ENCODE measurements at places on chromosomes 16 and 17. TPM values are rescaled to one million over a fixed set of nuclear protein-coding genes. Genes with fewer than 3 reads are reported as not detected.

GRCh38 chr17:78271419-78272170 is 40.2 kb downstream of the TMEM235 start:
- no peak for DNase-seq

- no peak for DNase-seq
Observed at GRCh38 chr16:82481455-82481854, 145.3 kb upstream of the CDH13 start.

The RDM1 gene
- not detected for total RNA-seq

DNA sequence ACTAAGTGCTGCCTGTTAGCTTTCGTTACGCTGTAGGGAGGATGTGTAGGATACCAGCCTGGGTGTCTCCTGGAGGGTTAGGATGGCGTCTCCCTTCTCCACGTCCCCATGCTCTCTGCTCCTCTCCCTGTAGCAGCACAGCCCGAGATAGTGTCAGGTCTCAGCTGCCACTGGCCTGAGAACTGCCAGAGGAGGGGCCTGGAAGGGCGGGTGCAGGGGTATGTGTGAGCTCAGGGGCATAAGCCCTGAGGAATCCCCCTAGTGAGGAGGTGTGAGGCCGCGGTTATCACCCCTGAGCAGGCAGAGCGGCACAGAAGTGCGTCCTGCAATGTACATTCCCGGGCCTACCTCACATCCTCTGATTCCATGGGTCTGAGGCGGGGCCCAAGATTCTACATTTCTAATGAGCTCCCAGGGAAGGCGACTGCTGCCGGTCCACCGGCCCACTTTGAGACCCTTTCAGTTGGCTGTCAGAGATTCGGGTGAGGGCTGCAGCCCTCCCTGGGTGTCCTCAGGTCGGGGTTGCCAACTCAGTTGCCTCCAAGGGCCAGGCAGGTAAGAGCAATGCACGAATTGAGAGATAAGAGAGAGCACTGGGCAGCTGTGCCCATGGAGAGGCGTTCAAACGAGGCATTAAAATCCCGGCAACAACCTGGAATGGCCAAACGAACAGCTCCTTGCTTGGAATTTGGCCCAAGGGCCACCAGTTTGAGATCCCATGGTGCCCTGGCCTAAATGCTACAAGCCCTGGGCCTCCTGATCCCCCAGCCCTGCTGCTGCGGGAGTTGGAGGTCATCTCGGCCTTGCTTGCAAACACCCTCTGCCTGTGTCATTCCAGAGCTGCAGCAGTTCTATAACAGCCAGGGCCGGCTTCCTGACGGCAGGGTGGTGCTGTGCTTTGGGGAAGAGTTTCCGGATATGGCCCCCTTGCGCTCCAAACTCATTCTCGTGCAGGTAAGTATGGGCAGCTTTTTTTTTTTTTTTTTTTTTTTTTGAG is 20.6 kb downstream of the IRF8 start:
- no peak for DNase-seq

- no peak for DNase-seq
Observed at GRCh38 chr17:60862482-60862881, 184.8 kb downstream of the BCAS3 start.

DNA sequence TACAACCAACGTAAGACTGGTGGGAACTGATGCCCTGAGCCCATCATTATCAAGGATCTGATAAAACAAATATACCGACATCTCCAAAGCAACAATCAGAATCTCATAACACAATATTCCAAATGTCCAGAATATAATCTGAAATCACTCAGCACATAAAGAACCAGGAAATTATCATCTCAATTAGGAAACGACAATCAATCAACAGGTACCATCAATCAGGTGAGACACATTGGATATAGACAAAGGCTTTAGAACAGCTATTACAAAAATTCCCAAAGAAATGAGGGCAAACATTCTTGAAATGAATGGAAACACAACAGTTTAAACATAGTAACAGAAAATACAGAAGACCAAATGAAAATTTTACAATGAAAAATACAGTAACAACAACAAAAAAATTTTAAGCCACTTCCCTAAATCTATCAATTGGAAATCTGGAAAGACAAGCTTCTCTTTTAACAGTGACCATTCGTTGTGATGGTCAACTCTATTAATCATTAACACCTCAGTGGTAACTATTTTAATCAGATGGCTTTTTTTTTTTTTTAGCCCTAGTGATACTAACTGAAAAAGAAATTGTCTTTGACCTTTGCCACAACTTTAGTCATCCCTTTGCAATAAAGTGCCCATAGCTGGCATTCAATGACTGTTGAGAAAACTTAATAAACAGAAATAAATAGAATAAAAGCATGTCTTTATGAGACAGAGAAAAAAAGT is 70.4 kb downstream of the USP32 start:
- DNase-seq, result no peak

DNA sequence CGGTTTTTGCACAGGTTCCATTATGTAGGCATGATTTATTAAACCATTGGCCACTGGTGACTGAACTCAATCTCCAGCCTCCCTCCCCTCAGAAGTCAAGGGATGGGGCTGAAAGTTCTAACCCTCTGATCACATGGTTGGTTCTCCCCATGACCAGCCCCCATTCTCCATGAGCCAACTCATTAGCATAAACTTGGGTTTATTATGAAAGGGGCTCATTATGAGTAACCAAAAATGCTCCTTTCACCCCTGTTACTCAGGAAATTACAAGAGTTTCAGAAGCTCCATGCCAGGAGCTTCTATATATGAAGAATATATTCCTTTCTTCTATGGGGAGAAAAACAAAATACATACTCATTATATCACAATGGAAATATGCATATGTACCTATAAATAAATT is 555.3 kb downstream of the HS3ST4 start:
- no peak for DNase-seq

DNA sequence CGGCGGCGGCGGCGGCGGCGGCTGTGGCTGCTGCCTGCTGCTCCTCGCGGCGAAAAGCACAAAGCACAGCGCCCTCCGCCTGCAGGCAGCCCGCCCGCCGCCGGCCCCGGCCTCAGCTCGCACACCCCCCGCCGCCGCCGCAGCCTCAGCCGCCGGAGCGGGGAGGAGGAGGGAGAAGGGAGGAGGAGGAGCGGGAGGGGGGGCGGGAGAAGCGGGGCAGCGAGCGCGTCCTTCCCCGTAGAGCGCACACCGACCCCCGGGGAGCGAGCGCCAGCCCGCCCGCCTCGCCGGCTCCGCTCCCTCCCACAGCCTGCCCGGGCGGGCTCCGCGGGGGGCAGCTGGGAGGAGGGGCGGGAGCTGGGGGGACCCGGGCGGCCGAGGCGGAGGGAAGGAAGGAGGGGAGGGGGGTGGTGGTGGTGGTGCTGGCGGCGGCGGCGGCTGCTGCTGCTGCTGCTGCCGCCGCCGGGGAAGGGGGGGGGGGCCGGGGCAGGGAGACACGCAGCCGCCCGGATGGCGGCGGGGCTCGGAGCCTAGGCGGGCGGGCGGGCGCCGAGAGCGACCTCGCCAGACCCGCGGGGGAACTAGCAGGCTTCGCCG is at the start of gene UBTF:
TSS of gene UBTF (minus strand) at position 60 of the 597 bp plus-strand sequence. CDS start 1,446 bp downstream, outside the sequence.
- peak; percentile 82 for DNase-seq

GRCh38 chr17:40191237-40192208 is 14.3 kb downstream of the RAPGEFL1 start:
- DNase-seq, result peak; percentile 68

DNA sequence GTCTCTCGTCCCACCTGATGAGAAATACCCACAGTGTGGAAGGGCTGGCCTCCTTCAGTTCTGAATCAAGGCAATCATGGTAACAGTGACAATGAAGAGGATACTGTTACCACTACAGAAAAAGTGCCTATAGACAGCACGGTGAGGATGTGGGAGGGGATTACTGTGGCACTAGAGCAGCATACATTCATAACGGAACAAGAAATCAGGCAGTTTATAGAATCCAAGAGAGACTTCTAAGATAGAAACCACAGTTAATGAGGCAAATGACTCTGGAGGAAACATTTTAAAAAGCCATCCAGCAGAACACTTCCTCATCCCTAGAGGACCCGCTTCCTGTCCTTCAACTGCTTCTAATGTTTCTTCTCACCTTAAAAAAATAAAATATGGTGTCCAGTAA is 2.7 kb downstream of the RUSF1 start:
- no peak for DNase-seq

- DNase-seq, result no peak
Observed at GRCh38 chr16:73319737-73320136, 271.8 kb upstream of the ZFHX3 start.

- DNase-seq, result no peak
Observed at GRCh38 chr16:20016234-20016633, 57.5 kb downstream of the GPR139 start.

- peak; percentile 65 for DNase-seq
Observed at GRCh38 chr17:1460233-1460632, 4.2 kb upstream of the CRK start.

The PMM2 gene
- total RNA-seq, result 46.4 TPM

- DNase-seq, result no peak
Observed at GRCh38 chr17:81221371-81221841, 1.4 kb downstream of the CEP131 start.

DNA sequence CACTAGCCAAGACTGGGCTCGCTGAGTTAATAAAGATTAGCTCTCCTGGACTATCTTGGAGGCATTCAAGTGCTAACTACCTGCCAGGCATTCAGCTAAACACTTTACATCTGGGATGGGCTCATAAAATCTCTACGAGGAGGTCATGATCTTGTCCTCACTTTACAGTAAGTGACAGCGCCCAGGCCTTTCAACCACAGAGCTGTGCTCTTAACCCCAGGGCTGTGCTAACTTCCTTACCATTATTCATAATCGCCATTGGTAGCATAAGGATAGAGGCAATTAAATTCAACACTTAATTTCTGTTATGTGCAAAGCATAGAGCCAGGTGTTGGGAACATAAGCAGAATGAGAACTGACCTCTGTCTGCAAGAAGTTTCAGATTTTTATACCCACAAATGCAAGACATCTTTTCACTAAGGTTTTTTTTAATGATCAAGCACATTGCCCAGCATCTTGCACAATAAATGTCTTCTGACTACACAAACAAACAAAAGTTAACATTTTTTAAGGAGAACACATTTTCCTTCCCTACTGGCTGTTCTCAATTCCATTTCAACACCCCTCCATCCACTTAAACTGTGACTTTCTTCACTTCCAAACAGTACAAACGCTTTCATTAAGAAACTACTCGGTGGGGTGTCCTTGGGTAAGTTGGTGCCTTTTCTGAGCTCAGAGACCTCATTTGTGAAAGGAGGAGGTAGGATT is 172.3 kb downstream of the C16orf78 start:
- DNase-seq, result no peak

GRCh38 chr16:53080345-53081031 is 25.7 kb downstream of the CHD9 start:
- no peak for DNase-seq

DNA sequence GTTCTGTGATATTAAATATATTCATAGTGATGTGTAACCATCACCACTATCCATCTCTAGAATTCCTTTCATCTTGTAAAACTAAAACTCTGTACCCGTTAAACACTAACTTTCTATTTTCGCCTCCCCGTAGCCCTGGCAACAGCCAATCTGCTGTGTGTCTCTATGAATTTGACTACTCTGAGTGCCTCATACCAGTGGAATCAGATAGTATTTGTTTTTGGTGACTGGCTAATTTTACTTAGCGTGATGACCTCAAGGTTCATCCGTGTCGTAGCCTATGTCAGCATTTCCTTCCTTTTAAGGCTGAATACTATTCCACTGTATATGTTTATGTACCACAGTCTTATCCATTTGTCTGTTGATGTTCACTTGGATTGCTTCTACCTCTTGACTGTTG is 18.2 kb downstream of the CHD9 start:
- no peak for DNase-seq

DNA sequence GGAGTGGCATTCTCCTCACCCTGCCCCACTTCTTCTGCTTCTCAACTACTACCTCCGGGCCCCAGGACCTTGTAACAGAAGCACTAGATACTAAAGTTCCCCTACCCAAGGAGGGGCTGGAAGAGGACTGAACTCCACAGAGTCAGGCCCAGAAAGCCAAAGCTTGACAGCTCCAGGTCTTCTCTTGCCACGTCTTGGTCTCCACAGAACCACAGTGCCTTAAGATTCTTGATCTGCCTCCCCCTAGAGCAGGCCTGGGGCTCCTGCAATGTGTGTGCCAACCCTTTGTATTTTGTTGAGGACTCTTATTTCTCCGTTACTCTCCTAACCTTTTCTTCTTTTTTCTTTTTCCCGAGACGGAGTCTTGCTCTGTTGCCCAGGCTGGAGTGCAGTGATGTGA is 4.0 kb downstream of the SLC16A13 start:
- DNase-seq, result no peak

- no peak for DNase-seq
Observed at GRCh38 chr16:51831595-51832367, 680.7 kb upstream of the SALL1 start.

GRCh38 chr16:61050547-61050946 is 985.7 kb downstream of the CDH8 start:
- no peak for DNase-seq

The NUP85 gene
- 63.4 TPM for total RNA-seq

The ZNF624 gene
- 7.2 TPM for total RNA-seq

The TMEM100 gene
- 14.2 TPM for total RNA-seq

DNA sequence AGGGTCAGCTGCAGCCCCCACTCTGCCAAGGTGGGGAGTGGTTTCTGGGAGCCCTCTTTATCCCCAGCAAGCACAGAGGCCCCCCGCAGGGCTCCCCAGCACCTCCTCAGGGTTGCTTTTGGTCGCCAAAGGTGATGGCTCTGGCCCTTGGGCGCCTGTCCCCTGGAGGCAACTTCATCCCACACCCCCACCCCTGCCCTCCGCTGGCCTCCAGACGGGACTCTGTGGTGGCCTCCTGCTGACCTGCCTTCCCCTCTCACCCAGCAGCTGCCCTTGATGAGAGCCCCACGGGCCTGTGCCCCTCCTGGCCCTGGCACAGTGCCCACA is 7.8 kb upstream of the RHOT2 start:
- DNase-seq, result no peak

GRCh38 chr17:83199500-83200201 is 120.2 kb downstream of the METRNL start:
- DNase-seq, result peak; percentile 43

The PIEZO1 gene
- 71.4 TPM for total RNA-seq

- DNase-seq, result peak; percentile 36
Observed at GRCh38 chr16:3091551-3091950, 7.5 kb downstream of the ZSCAN10 start.

The ACSM2A gene
- not detected for total RNA-seq

DNA sequence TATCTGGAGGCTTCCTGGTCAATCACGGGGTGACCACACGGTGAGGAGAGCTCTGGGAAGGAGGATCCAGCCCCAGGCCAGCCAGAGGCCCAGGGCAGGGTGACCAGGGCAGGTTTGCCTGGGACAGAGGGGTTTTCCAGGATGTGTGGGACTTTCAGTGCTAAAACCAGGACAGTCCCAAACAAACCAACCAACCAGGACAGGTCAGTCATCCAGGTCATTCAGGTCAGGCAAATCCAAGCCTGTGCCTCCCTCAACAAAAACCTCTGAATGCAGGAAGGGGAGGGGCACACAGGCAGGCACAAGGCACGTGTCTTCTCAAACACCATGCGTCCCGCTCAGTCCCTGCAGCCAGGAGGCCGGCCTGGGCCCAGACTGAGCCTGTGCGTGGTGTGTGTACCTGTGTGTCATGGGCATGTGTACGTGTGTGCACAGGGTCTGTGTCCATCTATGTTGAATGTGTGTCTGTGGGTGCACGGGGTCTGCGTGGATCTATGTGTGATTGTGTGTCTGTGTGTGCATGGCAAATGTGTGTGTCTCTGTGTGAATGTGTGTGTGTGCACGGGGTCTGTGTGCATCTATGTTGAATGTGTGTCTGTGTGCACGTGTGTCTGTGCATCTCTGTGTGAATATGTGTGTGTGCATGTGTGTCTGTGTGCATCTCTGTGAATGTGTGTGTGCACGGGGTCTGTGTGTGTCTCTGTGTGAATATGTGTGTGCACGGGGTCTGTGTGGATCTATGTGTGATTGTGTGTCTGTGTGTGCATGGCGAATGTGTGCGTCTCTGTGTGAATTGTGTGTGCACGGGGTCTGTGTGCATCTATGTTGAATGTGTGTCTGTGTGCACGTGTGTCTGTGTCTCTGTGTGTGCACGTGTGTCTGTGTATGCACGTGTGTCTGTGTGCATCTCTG is 78.9 kb downstream of the RTN4RL1 start:
- no peak for DNase-seq
